ENCODE measurements at places on chromosomes 13 and 19.

DNA sequence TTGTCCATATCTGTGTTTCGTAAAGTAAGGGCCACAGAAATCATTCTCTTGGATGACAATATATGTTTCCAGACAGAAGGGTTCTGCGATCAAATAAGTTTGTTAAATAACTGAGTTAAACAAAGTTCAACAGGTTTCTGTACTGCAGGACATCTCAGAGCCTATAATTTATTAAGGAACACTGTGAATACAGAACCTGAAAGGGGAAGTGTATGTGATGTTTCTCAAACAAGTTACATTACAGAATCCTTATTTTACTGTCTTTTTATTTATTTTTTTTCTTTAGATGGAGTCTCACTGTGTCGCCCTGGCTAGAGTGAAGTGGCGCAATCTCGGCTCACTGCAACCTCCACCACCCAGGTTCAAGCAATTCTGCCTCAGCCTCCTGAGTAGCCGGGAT, 55.4 kb upstream of the GTF2F2 start:
- DNase-seq: no peak

DNA sequence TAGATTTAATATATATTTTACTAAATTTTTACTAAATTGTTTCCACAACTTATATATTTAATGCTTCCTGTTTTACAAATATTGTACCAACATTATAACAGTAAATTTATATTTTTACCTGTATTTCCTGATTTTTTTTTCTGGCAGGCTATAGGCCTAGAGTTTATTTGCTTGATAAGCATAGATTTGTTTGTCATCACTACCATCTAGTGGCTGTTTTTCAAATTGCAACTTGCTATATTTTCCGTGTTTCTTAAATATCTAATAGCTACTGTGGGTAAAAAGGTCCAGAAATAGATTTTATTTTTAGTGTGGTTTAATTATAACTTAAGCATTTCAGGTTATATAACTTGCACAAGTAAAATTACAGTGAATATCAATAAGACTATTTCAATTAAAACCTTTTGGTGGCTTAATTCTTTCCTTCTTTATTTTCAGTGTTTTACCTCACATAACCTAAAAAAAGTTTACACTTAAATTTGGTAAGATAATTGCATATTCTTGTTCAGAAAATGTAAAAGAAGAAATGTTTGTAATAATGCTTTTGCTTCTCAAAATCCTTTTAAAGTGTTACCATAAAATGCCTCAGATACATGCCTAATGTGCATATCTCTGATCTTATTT, 60.6 kb downstream of the NDFIP2 start:
- DNase-seq: peak; percentile 61

DNA sequence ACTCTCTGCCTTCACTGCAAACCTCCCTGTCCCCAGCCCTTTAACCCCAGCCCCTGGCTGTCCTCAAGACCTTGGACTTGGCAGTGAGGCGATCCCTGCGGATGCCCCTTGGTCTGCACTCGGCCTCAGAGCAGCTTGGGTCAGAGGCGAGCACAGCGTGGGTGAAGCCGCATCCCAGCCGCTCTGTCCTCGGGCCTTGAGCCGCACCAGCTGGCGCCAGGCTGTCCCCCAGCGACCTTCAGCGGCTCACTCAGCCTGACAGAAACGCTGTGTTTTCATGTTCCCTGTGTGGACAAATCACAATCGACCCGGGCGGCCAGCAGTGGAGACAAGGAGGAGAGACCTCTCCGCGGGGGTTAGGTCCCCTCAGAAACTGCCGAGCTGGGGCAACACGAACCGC, 52.0 kb downstream of the GNG7 start:
- no peak for DNase-seq

- no peak for DNase-seq
Measured at GRCh38 chr19:2014731-2015607, 545 bp downstream of the BTBD2 start.

DNA sequence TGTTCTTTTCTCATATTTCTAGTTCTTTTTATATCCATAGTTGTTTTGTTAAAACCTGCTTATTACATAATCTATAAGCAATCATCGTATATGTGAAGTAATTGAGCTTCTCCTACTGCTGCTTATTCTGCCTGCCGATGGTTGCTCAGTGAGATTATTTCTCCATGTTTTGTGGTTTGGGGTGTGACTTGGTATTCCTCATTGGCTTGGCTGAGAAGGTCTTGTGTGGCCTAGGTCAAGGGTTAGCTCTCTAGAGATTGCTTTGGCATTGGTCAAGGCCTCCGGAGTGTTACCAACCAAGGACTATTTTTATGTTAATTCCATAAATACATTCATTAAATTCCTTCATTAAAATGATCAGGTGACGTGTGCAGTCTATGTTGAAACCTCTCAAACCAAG, 302.8 kb downstream of the MYO16 start:
- no peak for DNase-seq

- no peak for DNase-seq
Measured at GRCh38 chr13:99647596-99647985, 146.3 kb downstream of the TM9SF2 start.

- no peak for DNase-seq
Measured at GRCh38 chr13:46523972-46524752, 28.8 kb upstream of the LRCH1 start.

DNA sequence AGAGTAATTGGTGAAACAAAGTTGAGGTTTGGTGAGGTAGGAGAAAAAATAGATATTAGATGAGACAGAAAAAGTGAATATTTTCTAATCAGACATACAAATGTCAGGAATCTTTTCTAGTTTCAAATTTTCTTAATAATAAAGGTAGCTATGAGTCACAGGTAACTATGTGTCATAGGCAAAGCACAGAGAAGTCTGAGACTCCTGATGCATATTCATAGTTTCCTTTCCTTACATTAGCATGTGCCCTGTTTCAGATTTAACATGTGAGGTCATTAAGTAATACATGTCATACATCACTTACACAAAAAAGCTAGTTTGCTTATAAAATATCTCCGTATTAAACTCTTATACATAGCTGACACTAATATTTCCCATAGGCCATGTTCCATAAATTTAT, 1141.3 kb upstream of the PCDH20 start:
- DNase-seq: no peak

DNA sequence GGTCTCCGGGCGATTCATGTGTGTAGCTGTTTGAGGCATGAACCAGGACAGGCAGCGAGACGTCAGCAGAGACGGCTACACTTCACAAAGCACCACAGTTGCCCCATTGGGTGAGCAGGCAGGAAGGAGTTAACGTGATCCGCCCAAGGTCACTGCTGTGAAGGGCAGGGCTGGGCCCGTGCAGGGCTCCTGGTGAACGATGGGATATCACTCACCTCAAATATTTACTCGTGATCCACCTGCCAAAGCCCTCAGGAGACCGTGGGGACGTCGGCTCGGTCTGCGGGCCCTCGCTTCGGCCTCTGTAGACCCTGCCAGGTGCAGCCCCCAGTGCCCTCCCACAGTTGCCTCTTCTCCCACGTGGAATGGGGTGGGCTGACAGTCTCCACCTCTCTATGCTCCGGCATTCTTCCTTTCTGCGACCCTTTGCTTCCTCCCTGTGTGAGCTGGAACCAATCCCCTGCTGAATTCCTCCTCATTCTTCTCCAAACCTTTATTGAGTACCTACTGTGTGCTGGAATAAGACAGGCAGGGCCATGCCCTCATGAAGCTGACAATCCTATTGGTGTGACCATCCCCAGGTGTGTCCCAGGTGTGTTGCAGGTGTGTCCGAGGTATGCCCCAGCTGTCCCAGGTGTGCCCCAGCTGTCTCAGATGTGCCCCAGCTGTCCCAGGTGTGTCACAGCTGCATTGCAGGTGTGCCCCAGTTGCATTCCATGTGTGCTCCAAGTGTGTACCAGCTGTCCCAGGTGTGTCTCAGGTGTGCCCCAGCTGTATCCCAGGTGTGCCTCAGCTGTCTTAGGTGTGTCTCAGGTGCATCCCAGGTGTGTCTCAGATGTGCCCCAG, 2.0 kb upstream of the GRK1 start:
- DNase-seq: no peak

GRCh38 chr19:20051841-20052768, 12.8 kb upstream of the ZNF682 start:
- DNase-seq: peak; percentile 97

- no peak for DNase-seq
Measured at GRCh38 chr19:43719378-43719868, 3.5 kb downstream of the IRGC start.

DNA sequence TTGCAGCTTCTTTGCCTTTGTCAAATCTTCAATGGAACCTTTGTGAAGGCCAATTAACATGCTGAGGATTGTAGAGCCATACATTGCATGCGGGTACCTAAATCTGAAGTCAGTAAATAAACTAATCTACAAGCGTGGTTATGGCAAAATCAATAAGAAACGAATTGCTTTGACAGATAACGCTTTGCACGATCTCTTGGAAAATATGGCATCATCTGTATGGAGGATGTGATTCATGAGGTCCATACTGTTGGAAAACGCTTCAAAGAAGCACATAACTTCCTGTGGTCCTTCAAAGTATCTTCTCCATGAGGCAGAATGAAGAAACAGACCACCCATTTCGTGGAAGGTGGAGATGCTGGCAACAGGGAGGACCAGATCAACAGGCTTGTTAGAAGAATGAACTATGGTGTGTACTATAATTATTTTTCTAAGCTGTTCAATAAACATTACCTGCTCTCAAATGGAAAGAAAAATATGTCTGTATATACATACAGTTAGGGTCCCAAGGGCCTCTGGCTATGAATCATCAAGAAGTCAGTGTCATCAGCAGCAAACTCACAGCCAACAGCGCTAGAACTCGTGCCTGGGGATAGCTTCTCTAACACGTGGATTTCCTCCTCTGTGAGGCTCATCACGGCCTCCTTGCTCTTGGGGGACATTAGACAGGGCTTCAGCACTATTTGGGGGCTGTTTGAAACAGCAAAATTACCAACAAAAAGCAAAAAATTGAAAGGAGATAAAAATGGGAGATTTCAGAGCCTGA, 2.9 kb upstream of the CD70 start:
- peak; percentile 50 for DNase-seq

DNA sequence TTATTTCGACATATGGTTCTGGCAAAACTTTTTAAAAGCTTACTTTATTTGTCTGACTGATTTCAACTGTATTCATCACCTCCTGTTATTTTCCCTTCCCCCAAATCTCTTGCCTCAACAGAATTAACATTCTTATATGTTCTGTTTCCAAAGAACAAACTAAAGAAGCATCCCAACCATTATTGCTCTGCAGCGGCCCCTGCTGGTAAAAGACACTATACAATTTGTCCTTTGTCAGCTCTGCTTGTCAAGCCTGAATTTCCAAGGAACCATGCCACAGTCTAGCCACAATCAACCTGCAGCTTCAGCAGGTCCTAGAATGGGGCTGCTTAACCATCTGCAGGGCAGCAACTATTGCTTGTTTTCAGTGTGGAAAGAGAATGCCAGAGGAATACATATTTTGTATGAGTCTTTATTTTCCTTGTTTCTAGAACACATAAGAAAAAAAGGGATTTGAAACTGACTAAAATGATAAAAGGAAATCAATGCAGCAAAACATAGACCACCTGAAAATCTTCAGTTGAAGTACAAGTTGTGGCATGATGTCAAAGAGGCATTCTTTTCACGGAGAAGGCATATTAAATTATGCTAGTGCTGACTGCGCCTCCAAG, 845.3 kb downstream of the DIAPH3 start:
- DNase-seq: peak; percentile 62

GRCh38 chr13:113667771-113668490, 912 bp downstream of the GRK1 start:
- no peak for DNase-seq

DNA sequence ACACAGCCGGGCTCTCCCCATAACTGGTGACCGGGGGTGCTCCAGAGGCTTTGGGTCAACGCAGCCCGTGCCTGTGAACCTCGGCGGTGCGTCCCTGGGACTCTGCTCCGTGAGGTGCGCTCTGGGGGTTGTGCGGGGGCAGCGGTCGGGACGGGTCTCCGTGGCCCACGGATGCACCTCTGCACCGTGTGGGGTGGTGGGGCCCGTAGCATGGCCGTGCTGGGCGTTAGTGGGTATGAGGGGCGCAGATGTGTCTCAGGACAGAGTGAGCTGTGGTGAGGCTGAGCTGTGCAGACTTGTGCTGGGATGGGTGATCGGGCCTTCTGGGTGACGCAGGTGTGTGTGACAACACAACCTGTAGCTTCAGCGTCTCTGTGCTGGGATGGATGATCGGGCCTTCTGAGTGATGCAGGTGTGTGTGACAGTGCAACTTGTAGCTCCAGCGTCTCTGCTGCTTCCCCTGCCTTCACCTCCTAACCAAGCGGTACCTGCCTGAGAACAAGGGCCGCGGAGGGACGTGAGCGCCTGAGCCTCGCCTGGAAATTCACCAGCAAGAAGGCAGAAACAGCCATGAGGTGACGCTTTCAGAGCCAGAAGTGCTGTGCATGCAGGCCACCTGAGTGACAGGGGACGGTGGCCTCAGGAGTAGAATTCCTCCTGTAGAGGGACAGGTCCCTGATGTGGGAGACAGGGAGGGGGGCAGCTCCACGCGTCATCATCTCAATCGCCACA, 599 bp downstream of the ZNF331 start:
- DNase-seq: no peak

DNA sequence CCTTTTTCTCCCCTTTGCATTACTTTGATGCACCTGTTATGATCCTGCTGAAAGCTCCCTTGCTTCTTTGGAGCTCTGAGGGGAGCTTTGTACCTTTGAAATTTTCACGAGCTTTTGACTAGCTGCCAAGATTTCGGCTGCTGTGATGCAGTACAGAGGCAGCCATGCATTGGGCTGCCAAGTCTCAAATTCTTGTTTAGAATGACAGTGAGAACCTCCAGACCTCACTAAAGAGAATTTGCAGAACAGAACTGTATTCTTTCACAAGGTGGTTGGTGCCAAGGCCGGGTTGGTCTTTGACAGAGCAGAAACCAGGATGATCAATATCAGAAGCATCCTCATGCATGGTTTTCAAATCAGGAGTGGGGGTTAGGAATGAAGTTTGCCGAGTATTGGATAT, 414.8 kb downstream of the GPC5 start:
- no peak for DNase-seq

- DNase-seq: no peak
Measured at GRCh38 chr19:17455308-17456123, 5.2 kb downstream of the NXNL1 start.

DNA sequence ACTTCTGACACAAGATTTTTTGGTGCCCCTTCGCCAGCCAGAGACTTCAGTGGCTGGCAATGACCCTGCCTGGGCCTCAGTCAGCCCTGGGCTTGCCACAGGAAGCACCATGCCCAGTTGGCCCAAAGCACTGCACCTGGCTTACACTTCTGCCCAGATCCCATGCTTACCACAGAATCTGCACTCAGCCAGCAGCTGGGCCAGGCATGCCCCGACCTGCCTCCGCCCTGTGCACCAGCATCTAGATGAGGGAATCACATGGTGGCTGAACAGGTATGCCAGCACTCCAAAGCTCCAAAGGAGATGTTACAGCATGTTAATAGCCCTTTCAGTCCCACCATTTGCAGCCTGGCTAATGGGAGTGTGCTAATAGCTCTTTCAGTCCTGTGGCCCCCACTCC, 690.9 kb downstream of the SLITRK6 start:
- DNase-seq: no peak

GRCh38 chr13:40228990-40229389, 437.5 kb downstream of the FOXO1 start:
- no peak for DNase-seq

All from fibroblast of skin of back (primary cell).